ENCODE measurements at places on chromosomes 5 and 9.

DNA sequence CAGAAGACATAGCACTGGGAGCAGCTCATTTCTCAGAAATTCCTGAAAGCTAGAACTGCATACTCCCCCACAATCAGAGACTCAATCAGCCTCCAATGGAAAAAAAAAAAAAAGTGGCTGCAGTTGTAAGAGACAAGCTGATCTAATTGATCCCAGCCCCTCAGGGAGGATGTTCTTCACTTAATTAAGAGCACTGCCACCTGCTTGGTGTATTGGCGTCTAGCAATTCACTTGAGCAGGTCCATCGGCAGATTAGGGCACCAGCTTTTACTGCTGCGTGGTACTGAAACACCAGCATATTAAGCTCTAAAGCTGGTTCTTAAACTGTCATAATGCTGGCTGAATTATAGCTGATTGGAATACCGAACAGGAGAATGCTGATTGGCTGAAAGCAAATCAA lies 1890.1 kb upstream of the WWC1 start:
- DNase-seq = no peak

DNA sequence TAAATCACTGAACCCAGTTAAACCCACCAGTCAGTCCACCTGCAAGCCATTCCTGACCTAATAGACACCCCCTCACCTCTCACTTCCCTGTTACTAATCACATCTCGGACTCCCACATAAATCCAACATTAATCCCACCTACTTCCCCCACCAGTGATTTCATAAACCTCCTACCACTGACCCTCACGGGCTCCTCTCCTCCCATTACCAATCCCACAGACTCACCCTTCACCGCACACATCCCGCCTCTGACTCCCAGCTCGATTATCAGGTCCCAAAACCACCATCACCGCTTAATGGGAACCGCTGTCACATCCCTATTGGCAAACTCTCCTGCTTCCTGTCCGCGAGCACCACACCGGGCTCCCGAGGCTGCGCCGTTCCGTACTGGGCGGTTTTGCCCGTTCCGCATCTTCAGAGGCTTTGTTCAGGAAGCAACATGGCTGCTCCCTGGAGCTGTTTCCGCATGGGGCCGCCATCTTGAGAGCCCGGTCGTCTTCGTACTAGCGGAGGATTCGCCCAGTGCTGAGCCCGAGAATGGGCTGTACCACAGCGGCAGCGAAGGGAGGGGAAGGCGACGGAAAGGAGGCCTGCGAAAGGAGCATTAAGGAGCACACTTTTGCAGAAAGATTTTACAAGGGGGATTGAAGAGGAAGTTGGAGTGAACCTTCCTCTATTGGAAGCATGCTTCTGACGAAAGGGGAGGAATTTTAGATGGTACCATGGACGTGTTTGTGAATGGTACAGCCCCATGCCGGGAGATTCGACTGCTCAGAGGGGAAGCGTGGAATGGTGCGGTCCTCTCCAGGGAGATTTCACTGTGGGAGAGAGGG lies at the start of gene ZNF300:
Gene ZNF300 (minus strand): TSS at position 502 of the 833 bp plus-strand sequence. CDS start 1,825 bp downstream, outside the sequence.
- DNase-seq = peak; percentile 42

DNA sequence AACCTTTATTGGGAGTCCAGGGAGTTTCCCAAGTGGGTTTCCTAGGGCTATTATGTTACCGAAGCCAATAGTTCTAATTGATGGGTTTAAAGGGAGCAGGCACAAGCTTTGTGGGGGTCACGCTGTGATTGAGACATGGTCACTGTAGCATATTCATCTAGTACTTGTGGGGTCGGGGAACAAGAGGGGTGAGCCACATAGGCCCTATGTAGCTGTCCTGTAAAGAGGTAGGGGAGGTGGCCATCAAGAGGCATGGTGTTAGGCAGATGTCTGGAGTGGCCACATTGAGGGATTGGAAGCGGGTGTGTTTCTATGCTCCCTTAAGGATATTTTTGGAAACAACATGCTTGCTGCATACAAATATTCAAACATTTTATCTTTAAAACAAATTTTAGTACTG lies 50.1 kb downstream of the EXOSC2 start:
- DNase-seq = no peak

GRCh38 chr5:109660301-109660700 lies 29.4 kb upstream of the MAN2A1 start:
- no peak for DNase-seq

DNA sequence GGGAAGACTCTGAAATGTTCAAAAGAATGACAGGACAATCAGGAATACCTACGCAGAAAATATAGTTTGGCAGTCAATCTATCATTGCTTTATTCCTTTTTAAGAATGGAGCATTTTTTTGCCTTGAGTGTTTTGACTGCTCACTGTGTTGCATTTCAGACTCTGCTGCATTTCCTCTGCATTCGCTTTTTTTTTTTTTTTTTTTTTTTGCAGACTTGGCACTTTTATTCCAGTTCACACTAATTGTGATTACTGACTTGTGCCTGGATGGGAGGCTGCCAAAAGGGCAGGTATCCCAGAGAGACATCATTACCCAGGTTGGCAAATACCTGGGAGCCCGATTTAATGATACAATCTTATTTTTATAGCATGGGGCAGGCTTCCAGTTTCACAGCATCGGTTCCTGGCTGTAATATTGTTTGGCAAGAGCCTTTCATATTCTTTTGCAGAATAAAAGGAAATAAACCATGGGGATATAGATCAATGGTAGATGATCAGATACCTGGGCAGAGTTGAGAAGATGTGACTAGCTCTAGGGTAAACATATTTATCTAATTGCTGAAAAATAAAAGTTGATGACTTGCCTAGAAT lies 1132.6 kb downstream of the MAT2B start:
- DNase-seq = no peak

DNA sequence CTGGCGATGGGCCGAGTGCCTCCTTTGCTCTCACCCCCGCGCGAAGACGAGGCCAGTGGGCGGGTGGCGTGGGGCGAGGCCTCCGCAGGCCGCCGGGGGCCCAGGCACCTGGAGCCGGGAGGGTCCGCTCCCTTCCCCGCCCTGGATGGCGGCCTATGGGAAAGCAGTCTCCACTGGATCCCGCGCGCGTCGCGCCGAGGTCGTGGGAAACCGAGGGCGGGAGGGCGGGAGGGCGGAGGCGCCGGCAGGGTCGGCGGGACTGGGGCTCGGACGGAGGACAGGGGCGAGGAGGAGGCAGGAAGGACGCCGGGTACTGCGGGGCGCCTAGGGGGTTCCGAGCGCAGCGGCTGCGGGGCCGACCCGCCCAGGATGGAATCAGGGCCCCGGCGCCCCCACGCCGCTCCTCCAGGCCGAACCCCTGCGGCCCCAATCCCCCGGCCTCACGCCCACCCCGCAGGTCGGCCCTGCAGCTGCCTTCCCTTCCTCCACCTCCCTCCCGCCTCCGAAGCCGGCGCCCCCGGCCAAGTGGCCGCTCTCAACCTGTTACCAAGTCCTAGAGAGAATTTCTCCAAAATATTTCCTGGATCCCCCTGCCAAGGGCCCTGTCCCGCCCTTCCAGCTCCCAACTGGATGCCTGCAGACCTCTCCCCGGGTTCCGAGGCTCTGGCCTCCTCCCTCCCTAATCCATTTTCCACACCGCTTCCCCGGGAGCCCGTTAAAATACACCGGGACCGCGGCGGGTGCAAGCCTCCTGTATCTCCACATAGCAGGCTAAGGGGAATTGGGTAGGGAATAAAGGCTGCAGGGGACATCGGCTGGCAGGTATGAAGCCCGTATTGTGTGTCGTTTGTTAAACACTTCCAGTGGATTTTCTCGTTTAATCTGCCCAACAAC lies 146.3 kb downstream of the ERCC6L2 start:
- DNase-seq = peak; percentile 46

- DNase-seq = no peak
Observed at GRCh38 chr5:75348241-75348640, 11.2 kb downstream of the HMGCR start.

DNA sequence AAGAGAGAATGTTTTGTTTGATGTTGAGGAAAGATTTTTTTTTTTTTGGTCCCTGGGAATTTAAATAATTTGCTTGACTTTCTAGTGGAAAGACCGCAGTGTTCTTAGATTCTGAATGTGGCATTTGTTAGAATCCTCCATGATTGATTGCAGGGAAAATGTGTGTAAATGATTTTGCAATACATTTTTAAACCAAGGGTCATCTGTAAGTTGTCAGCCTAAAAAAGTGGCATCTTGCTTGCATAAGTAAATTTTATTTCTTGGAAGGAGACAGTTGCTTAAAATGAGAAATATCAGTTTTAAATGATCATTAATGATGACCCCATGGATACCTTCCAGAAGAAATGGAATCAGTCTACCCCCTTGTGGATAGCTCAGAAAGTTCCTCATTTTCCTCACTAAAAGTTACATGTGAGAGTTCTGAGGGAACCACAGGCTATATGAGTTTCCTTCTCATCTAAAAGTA lies 105.1 kb upstream of the SLC25A48 start:
- DNase-seq = no peak

GRCh38 chr5:68021916-68022315 lies 193.6 kb upstream of the PIK3R1 start:
- DNase-seq = no peak

DNA sequence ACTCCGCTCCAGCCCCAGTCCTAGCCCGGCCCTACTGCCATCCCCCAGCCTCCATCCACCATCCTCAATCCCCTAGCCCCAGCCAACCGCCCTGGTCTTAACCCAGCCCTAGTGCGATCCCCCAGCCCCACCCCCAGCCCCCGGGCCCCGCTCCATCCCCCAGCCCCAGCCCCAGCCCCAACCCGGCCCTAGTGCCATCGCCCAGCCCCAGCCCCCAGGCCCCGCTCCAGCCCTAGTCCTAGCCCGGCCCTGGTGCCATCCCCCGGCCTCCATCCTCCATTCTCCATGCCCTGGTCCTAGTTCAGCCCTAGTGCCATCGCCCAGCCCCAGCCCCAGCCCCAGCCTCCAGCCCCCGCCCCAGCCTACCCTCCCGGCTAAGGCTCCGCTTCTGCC lies 398 bp downstream of the TOR1A start:
- DNase-seq = peak; percentile 33

DNA sequence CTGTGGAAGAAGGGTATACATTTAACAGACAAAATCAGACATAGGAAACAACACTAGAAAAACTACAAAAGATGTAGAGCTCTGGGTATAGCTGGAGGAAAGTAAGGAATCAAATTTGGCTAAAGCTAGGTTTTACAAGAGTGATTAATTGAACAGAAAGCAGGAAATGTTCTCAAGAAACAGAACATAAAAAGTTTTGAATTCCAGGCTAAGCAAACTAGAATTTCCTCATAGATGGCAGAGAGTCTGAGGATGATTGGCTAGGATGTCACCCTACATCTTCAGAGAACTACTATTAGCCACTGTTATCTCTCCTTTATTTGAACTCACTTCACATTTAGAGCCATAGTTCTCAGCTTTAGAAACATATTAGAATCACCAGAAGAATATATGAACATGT lies 502.1 kb upstream of the PAPPA start:
- no peak for DNase-seq

GRCh38 chr5:149878371-149878770 lies 66.2 kb downstream of the PDE6A start:
- DNase-seq = peak; percentile 47
